ENCODE measurements at places on chromosomes 3 and 15. TPM values are rescaled to one million over a fixed set of nuclear protein-coding genes. Genes with fewer than 3 reads are reported as not detected.

DNA sequence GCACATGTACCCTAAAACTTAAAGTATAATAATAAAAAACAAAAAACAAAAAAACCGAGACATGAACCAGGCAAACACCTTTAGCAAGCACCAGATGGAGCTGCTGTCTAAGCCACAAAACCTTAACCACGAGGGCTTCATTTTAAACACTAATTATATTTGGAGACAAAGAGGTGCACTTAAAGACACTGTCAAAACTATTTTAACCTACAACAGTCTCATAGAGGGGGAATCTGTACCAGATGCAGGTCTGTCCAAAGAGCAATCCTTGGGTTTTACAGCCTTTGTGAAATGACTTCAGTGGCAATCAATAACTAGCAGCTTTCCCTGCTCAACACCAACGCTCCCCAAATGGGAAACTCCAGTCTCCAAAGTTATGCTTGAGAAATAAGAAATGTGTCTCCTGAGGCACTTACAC lies 115.7 kb upstream of the TSPAN3 start:
- H3K27me3 ChIP-seq = no peaks in the 10 kb centered on the region
- no peak overlapping the region for H3K4me3 ChIP-seq
- no peaks in the 10 kb centered on the region for H3K36me3 ChIP-seq
- peaks cover 53% of the 10 kb centered on the region for H3K4me1 ChIP-seq

DNA sequence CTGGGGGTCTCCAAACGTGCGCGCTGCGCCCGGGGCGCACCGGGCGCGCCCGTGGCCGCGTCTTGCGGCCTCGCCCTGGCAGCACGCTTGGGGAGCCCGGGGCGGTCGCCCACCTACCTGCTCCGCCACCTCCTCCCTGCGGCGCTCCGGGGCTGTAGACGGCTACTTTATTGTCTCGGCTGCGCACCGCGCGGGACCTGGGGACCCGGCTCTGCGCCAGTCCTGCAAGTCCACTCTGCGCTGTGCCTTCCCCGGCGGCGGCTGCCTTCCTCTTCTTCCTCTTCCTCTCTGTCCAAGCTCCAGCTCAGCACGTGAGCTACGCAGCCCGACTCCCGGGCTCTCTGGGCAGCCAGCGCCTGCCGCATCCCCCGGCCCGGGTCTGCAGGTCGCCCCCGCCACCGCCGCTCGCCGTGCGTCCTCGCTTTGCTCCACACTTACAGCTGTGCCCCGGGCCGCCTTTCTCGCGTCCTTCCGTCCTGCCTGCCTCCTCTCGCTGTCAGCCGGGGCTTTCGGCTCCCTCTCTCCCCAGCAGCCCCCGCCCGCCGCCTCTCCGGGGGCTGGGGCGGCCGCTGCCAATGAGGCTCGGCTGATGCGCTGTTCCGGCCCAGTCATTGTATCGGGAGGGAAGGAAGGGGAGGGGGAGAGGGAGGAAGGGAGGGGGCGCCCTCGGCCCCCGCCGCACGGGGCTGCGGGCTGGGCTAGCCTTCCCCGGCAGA lies 156.4 kb upstream of the FRMD4B start:
- no peak for DNase-seq
- peaks cover 46% of the 10 kb centered on the region for H3K27me3 ChIP-seq
- no peak overlapping the region for H3K27ac ChIP-seq
- peak overlapping the region; percentile 43 for H3K4me3 ChIP-seq
- H3K4me1 ChIP-seq = peaks cover 5% of the 10 kb centered on the region
- H3K36me3 ChIP-seq = no peaks in the 10 kb centered on the region

DNA sequence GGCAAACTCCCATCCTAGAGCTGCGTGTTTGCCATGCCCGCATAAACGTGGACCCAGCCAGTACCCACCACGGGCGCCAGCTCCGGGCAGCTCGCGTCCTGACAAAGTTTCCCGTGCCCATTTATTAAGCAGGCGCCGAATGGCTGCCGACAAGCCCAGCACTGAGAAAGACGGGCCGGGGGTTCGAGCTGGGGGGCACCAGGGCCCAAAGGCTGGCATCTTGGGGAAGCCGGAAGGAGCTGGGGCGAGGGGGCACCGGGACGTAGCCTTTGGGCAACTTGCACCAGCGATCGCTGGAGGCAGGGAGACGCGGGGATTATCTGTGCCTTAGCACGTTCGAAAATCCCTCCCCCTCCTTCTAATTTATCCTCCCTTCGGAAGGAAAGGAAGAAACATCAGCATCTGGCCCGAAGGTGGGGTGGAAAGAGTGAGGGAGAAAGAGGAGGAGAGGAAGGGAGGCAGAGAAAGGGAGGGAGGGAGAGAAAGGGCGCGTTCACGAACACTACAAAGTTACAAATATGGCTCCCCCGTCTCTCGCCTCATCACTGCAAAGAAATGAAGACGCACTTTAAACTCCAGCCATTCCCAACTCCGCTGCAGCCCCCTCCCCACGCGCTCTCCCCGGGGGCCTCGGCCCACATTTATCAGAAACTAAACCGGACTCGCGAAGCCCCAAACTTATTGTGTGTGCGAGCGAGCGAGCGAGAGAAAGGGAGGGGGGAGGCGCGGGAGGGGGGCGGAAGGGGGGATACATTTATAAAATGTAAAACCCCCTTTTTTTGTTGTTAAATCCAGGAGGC lies 1.0 kb downstream of the ANP32A start:
- peaks cover 49% of the 10 kb centered on the region for H3K4me1 ChIP-seq
- no peaks in the 10 kb centered on the region for H3K27me3 ChIP-seq
- peaks cover 17% of the 10 kb centered on the region for H3K36me3 ChIP-seq
- peak overlapping the region; percentile 100 for H3K27ac ChIP-seq
- peak; percentile 47 for DNase-seq

GRCh38 chr15:89168316-89168833 lies 53.0 kb downstream of the RLBP1 start:
- H3K27me3 ChIP-seq = no peaks in the 10 kb centered on the region
- no peak for DNase-seq
- H3K36me3 ChIP-seq = no peaks in the 10 kb centered on the region
- H3K4me1 ChIP-seq = peaks cover 31% of the 10 kb centered on the region
- H3K27ac ChIP-seq = peak overlapping the region; percentile 93

DNA sequence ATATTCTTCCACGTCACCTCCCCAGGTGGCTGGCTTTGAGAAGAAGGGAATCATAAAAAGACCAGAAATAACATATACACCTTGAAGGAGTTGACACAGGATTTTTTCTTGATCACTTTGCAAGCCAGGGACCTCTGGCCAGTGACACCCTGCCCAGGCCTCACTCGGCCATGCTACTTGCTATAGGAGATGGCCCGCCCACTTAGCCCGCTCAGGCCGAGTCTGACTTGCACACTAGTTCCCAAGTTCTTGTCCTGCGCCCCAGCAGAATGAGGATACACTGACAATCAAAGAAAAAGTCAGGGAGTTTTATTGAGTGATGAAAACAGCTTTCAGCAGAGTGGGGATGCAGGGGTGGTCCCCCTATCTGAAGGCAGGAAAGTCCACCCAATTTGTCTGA lies 1046.1 kb upstream of the CFAP20DC start:
- no peak overlapping the region for H3K27ac ChIP-seq
- no peak for DNase-seq
- peaks cover 16% of the 10 kb centered on the region for H3K4me1 ChIP-seq
- H3K4me3 ChIP-seq = no peak overlapping the region
- peaks cover 2% of the 10 kb centered on the region for H3K36me3 ChIP-seq

GRCh38 chr15:88814393-88814792 lies 11.2 kb downstream of the ACAN start:
- no peak overlapping the region for H3K27ac ChIP-seq
- peaks cover 27% of the 10 kb centered on the region for H3K27me3 ChIP-seq
- H3K4me3 ChIP-seq = no peak overlapping the region

DNA sequence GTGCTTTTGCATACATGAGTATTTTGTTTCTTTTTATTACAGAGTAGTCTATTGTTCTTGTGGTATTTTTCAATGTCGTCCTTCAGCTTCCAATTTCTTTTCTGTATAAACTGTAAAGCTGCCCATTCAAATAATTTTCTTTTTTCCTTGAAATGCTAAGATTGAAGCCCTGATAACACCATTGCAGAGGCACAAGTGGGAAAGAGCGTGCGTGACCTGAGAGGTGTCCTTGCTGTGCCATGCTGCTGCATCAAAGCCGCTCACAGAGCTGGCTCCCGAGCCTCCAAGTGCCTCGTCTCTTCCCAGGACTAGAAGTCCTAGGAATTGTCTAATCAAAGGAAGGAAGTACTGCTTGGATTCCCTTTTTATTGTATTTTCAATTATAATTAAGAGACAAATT lies 101.9 kb upstream of the PFN2 start:
- H3K27me3 ChIP-seq = peaks cover 49% of the 10 kb centered on the region
- no peaks in the 10 kb centered on the region for H3K4me1 ChIP-seq
- no peak overlapping the region for H3K27ac ChIP-seq
- no peak overlapping the region for H3K4me3 ChIP-seq
- DNase-seq = no peak
- H3K36me3 ChIP-seq = no peaks in the 10 kb centered on the region

GRCh38 chr3:157767607-157768006 lies 264.4 kb upstream of the VEPH1 start:
- H3K27ac ChIP-seq = no peak overlapping the region
- no peak for DNase-seq

DNA sequence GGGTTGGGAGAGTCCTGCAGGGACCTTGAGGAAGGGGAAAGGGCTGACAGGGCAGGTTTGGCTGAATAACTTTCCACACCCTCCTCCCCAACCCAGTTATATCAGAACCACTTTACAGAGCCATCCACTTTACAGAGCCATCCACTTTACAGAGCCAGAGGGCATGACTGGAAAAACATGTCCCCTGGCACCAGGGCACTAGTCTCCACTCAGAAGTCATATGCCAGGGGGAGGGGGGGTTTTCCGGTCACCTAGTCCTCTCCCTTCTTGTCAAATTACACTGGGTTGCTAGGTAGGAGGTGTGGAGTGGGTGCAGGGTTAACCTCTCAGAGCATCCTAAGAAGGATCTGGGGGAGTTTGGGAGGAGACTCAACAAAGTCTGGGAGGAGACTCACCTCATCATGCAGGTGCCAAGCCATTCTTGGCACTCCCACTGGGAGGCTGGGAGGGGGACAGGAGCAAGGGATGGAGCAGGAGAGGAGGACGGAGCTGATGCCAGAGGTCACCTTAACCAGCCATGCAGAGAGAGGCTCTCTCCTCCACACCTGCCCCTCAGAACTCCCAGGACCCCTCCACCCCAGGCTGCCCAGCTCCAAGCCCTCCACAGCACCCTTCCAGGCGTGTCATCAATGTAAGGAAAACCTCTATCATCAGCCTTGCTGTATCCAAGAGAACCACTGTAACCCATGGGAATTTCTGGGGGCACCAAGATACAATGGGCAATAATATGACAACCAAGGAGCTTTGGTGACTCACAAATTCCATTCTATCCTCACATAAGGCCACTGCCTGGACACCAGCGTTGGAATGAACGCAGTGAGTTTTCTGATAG lies 1.7 kb downstream of the LRRC2 start:
- peaks cover 48% of the 10 kb centered on the region for H3K27me3 ChIP-seq
- peaks cover 10% of the 10 kb centered on the region for H3K4me1 ChIP-seq
- no peaks in the 10 kb centered on the region for H3K36me3 ChIP-seq
- no peak for DNase-seq

GRCh38 chr3:16183601-16184270 lies 9.3 kb downstream of the GALNT15 start:
- H3K4me3 ChIP-seq = no peak overlapping the region
- no peaks in the 10 kb centered on the region for H3K36me3 ChIP-seq
- H3K27ac ChIP-seq = no peak overlapping the region
- H3K4me1 ChIP-seq = peaks cover 9% of the 10 kb centered on the region
- no peaks in the 10 kb centered on the region for H3K27me3 ChIP-seq
- DNase-seq = no peak

The AMT gene
- total RNA-seq = 7.5 TPM

The TIMP4 gene
- 0.28 TPM for total RNA-seq

The CD86 gene
- total RNA-seq = 2.4 TPM

Data from activated T-cell treated with anti-CD3 and anti-CD28 coated beads, Interleukin-2, amount 50 U/mL, for 72 hours (primary cell).